Sigmoid colon (tissue), 7 donors: ENCODE measurements at places on chromosomes 1 and 21.

GRCh38 chr21:34080710-34081109 lies 7.3 kb downstream of the MRPS6 start:
- no peak for DNase-seq

- no peak for DNase-seq
Measured at GRCh38 chr1:247441606-247442005, 16.3 kb downstream of the OR2B11 start.

DNA sequence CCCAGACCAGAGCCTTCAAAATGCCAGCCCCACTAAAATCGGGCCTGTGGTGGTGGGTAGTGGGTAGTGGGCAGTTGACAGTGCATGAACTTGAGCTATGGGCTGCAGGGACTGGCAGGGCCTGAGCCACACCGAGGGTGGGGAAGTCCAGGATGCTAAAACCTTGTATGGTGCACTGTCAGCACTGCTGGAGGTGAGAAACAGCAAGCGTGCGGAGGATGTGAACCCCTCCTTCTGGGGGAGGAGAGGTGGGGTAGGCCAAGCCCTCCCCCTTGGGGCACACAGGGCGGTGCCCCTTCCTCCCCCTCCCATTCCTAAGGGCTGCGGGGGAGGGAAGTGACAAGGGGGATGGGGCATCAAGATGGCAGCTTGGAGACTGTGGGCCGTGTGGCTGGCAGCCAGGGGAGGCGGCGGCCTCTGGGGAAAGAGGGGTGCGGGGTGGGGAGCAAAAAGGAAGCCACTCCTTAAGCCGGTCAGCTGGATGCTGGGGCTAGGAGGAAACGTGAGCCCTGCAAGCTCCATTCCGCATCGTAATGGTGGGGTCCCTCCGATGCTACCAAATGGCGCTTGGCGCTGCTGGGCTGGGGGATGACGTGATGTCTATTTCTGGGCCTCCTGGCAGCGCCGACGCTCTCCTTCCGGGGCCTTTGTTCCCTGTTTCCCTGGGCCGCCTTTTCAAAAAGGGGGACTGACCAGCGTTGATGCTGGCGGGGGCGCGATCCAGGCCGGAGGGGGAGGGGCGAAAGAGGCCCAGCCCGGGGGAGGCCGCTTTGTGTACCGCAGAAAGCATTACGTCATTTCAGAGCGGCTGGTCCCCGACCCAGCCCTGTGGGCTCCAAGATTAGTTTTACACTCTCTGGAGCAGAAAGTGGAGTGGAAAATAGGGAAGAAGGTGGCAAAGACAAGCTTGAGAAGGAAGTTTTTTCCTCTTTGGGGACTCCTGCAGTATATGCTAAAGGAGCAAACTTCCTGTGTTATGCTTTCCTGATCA lies 809 bp downstream of the SYT11 start:
- DNase-seq = peak; percentile 91

DNA sequence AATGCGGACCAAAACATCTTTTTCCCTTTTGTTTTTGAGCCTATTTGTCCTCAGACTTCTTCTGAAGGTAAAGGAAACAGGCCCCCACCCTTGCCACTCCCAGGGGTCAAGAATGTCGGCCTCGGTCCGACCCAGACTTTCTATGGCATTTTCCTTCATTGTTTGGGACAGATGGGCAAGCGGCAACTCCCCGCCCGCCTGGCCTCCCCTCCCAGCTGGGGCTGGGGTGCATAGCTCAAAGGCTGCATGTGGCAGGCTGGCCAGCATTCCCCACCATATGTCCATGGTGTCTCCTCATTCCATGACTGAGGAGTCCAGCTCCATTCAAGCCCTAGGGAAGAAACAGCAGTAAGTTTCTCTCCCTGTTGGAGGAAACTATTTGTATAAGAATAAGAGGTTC lies 29.4 kb upstream of the TSPEAR start:
- no peak for DNase-seq

DNA sequence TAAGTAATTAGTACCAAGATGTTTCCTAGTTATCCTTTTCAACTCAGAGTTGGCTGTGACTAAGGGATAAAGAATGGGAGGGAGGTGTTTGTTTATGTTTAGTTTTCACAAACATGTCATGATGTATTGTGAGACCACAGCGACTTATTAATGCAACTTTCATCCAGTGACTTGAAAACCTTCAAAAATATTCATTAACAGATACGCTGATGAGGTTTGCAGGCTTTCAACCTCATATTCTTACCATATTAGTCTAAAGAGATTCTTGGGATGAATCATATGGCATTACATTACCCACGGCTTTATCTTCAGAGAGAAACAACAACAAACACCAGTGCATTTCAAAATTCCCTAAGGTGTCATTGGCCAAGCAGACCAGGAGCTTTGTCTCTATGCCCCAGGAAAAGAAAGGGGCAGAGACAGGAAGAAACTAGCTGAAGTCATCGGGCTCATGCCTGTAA lies 36.4 kb downstream of the PALMD start:
- DNase-seq = no peak

- no peak for DNase-seq
Measured at GRCh38 chr1:97451944-97452343, 468.9 kb downstream of the DPYD start.

DNA sequence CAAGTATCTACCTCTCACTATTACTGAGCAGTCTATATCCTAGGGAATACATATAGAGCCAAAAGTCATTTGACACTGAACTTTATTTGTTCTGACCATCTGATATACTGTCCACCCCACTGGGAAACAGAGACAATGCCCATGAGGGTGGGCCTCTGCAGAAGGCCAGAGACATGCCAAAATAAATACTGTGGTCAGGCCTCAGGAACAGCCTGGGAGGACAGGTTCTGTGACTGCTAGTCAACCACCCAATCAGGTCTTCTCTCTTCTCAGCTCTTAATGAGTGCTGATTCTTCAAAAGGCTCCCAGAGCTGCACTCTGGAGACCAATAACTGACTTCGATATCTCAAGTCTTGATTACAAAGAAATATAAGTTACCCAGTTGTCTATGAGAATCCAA lies 5.5 kb upstream of the ANKRD35 start:
- no peak for DNase-seq

DNA sequence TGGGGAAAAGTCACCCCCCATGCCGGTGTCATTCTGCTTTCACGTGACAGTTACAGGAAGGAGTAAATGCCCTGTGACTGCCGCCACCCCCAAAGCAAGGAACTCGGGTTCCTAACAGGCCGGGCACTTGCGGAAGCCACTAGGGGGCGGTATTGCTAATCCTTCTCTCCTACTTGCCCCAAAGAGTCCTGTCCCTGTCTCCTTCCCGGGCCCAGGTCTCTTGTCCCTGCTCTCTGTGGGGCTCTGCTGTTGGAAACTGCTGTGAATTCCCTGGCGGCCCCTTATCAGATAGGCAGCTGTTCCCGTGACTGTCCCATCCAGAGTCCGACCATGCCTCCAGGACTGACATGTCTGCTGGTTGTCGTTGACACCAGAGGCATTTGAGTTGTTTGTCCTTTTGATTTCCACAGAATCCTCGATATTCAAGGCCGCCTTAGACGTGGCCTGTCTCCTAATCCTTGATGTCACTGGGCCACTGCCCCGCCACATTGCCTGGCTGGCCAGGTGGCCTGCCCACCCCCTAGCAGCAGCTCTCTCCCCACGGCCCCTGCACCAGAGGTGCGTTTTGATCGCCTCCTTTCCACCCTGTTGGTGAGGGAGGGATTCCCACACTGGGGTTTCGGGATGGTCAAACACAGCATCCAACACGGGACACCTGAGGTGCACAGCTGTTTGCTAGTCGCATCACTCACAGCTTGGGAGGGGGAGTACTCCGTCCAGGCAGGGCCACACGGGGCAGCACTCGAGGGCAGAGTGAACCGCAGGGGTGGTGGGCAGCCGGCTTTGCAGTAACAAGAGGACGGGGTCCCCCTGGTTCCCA lies 37.3 kb downstream of the CHAF1B start:
- DNase-seq = no peak

GRCh38 chr1:81547261-81547911 lies 253.3 kb upstream of the ADGRL2 start:
- no peak for DNase-seq

GRCh38 chr1:196655071-196655470 lies 3.2 kb downstream of the CFH start:
- DNase-seq = no peak
